ENCODE measurements at places on chromosomes 5 and 9.

- DNase-seq, result no peak
These were observed 62.7 kb downstream of the PDE6A start for GRCh38 chr5:149881874-149882273.

GRCh38 chr9:116278326-116278725, 124.7 kb downstream of the PAPPA start:
- no peak for DNase-seq

DNA sequence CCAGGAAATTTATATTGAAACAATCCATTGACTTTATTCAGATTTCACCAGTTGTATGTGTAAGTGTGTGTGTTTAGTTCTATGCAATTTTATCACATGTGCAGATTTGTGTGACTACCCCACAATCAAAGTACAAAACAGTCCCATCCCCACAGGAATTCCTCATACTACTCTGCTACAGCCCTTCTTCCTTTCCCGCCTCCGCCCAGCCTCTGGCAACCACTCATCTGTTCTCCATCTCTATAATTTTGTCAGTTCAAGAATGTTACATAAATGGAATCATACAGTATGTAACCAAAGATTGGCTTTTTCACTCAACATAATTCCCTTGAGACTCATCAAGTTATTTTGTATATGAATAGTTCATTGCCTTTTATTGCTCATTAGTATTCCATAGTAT, 289.1 kb downstream of the GADD45G start:
- no peak for DNase-seq

GRCh38 chr9:93033531-93033930, 25.0 kb upstream of the SUSD3 start:
- DNase-seq, result no peak

- DNase-seq, result no peak
These were observed 12.2 kb upstream of the HSPB3 start for GRCh38 chr5:54443270-54443669.

- no peak for DNase-seq
These were observed 663.2 kb downstream of the TLR4 start for GRCh38 chr9:118367383-118367782.

DNA sequence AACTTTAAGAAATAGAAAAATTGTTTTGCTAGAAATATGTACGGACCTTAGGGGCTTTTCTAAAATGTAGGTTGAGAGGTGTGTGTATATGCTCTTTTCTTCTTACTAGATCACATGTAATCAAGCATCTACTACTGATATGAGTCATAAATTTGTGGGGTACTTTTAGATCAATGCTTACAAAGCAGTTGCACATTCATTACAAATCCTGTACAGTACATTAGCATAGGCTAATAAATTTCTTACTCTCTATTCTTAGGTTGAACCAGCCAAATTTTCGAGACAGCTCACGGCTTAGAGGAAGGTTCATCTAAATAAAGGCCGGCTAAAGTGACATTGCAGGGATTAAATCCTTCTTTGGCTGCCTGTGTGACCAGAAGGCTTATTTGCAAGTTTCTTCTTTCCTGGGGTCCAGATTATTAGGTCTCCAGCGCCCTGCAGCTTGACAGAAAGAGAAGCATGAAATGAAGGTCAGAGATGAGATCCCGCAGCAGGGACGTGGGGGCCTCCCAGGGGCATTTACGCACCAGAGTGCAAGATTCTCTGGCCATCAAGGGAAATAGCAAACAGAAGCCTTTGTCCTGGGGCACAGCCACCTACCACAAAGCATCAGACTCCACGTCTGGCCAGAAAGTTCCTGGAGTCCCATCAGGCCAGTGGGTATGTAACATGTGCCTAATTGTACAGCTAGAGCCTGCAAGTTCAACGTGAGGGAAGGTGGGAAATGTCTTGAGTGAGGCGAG, 53.0 kb downstream of the NIM1K start:
- no peak for DNase-seq

DNA sequence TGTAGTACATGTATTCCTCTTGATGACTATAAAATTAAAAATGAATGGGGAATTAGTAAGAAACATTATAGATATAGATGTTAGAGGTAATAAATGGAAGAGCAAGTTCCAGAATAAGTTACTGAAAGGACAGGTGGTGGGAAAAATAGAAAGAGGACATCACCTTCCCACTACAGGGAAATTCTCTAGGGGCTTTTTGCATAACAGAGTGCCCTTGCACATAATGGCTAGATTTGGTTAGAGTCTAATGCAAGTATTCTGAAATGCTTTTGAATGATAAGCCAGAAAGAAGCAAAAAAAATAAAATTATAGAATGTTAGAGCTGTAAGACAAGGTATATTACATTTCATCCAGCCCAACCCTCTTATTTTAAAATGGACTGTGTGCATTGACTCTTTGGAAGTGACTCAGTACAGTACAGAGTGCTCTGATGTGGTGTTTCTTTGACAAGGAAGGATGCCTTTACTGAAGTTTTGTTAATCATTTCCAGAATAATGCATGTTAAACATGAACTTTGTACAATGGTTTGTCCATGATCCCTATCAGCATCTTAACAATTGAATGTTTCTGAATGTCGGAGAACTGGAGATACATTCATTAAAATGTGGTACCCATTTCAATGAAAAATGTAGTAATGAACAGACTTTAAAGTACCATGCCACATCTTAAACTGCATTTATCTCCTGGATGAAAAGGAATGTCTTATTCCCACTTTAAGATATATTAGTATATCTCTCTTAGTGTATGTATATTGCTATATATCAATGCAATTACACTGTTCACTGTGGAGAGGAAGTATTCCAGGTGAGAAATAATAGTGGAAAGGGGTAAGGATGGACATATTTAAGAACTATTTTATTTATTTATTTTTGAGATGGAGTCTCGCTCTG, 391.1 kb downstream of the ADGRV1 start:
- DNase-seq, result no peak

DNA sequence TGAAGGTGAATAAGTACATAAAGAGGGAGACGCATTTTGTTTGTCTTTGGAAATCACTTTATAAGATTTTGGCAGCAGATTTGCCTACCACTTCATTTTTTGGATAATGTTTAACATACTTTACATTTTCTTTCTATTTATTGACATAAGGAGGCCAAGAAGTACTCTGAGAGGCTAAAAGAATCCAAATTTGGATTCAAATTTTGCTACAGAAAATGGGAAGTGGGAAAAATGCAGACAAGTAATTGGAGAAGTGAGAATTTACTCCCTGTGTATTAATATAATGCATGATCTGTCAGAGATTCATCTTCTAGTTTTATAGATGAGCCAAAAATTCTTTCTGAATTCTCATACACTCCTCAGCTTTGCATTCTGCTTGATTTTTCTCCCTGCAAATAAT, 411.2 kb upstream of the CTNND2 start:
- DNase-seq, result no peak

- DNase-seq, result no peak
These were observed 305.6 kb downstream of the DOCK8 start for GRCh38 chr9:520302-520701.

- no peak for DNase-seq
These were observed 11.6 kb upstream of the IL12B start for GRCh38 chr5:159341906-159342310.

DNA sequence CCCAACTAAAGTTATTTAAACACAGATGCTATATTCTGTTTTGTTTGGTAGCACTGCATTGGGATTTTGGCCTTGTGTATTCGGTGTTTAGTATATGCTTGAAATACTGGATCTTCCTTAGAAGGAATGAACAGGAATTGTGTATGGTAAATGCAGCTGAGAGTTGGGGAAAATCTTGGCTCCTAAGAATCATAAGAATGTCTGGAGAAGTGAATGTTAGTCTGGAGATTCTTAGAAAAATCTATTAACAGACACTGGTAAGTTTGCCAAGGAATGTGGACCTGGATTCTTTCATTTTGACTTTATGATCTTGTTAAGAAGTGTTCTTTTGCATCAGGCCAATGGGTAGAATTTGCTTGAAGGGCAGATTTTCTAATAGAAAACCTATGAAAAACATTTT, 38.9 kb downstream of the SNX30 start:
- DNase-seq, result no peak

DNA sequence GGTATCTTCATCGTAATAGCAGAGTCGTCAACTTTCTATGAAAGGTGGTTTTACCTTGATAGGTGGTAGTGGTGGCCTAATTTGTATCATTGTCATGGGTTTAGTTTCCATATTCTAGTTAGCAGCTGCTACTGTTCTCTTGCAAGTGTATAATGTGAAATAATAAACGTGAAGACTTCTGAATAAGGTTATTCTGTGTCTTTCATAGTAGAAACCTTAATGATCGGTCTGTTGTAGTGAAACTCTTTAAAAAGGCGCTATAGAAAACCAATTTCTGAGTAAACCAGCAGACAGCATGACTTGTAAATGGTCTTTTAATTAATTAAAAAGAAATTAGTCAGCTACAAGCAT, 1.6 kb downstream of the SET start:
- no peak for DNase-seq

DNA sequence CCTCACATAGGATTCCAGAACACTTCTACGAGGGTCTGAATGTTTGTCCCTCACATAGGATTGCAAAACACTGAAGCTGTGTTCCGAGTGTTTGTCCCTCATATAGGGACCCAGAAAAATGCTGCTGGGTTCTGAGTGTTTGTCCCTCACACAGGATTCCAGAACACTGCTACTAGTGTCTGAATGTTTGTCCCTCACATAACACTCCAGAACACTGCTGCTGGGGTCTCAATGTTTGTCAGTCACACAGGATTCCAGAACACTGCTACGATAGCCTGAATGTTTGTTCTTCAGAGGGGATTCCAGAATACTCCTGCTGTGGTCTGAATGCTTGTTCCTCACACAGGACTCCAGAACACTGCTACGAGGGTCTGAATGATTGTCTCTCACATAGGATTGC, 218.7 kb downstream of the FOXD4L6 start:
- DNase-seq, result no peak

DNA sequence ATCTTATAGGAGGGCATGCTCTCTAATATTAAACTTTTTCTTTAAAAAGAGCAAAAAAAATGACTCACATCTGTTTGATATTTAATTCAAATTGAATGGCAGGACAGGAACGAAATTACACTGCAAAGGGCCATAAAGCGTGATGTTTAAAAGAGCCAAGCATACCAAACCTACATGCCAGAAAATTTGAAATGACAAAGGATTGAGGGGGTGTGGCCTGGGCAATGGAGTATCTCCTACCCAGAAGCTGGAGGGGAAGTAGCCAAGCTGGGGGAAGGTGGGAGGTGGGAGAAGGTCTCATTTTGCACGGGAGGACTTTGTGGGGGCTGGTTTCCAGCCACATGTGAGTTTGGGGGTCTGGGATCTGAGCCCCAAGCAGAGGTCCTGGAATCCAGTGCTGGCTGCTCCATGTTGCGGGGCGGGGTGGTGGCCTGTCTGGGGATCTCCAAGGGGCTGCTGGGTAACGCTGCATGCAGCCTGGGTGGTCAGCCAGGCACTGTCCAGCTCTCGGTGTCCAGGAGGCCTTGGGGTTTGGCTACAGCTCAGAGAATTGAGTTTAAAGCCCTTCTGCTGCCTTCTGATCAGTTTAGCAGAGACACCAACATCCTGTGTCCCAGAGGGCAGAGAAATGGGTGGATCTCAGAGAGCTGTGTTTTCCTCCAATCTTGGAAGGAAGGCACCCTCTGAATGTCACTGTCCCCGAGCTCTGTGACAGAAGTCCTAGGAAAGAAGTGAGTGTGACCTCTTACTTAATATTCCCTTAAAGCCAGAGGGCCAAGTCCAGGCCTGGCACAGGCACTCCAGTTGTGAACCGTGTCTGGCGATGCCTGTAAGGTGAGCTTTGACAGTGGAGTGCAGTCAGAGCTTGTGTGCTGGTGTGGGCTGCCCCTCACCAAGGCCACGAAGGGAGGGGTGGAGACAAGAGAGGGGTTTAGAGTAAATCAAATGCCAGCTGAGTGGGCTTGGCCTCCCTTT, 7.6 kb downstream of the DCANP1 start:
- no peak for DNase-seq

DNA sequence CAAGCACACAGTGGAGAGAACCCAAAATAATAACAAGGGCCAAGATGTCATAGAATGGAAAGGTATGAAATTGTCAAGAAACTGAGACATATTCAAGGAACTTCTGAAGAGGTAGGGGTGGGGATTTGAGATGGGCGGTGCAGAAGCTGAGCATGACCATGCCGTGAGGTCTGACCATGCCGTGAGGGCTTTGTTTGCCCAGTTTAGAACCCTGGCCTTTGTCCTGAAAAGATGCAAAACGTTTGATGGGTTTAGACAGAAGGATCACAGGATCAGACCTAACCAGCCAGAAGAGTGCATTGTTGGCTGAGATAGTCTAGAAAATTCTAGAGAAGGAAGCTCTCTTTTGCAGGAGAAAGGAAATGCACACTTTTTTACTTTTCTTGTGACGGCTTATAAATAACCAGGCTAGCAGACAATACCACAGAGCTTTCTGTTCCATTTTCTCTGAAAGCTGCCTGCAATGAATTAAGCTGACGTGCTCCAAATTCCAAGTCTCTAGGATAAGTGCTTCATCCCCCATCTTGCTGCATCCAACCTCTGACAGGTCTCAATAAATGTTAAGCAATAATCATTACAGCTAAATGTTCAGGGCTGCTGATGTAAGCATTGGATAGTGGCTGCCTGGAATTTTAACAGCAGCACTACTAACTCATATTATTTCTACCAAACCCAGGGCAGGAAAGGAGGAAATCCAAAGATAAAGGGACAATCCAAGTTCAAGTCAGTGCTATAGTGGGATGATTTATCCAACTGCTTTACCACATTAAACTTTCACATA, 110.9 kb upstream of the IL6ST start:
- no peak for DNase-seq

- no peak for DNase-seq
These were observed 322.8 kb downstream of the GLIS3 start for GRCh38 chr9:3976865-3977613.

DNA sequence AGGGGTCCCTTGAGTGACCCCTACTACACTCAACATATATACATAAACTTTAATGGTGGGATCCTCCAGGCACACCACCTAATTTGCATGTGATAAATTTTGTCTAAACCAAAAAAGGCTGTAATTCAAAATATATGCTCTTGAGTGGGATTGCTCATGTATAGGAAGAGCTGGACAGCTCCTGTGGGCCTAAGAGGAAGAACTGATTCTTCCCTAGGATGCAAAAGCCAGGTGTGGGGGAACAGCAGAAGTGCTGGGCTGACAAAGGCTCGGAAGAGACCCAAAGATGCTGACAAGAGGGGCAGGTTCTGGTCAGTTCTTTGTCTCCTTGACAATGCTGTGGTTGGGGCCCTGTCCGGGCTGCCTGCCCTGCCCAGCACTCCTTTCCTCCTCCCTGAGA, 43.9 kb downstream of the PCDH1 start:
- DNase-seq, result no peak

DNA sequence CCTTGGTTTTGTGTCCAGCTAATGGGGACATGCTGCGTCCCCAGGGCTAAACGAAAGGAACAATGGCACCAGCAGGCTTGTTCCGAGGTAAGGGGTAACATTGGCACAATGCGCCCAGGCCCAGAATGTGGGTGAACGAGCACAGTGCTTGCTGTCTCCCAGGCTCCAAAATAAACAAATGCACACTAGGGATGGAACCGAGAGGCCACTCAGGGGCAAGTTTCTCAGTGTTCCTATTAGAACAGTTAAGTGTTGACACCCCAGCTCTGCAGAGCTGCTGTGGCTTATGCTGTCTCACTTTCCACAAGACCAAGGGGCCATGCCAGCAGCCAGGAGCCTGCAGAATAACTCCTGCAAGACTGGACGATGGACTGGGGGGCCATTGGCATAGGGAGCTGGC, 492.4 kb downstream of the GADD45G start:
- no peak for DNase-seq
